ENCODE measurements at places on chromosomes 11 and 22. TPM values are rescaled to one million over a fixed set of nuclear protein-coding genes. Genes with fewer than 3 reads are reported as not detected.

Gene SCARF2
- 38.2 TPM for total RNA-seq

Gene C11orf71
- 4.6 TPM for total RNA-seq

Gene MRGPRX3
- not detected for total RNA-seq

Gene IFITM1
- 4.5 TPM for total RNA-seq
